ENCODE measurements at places on chromosomes 4 and X. TPM values are rescaled to one million over a fixed set of nuclear protein-coding genes. Genes with fewer than 3 reads are reported as not detected.

SLIT2 gene
- 0.07 TPM for total RNA-seq

TRIM61 gene
- total RNA-seq, result 3.7 TPM

IQCM gene
- total RNA-seq, result not detected

CENPVL3 gene
- not detected for total RNA-seq

WDFY3 gene
- 0.75 TPM for total RNA-seq

FAM184B gene
- not detected for total RNA-seq

SPATA18 gene
- total RNA-seq, result 0.07 TPM

GATB gene
- 20.2 TPM for total RNA-seq

SMIM43 gene
- not detected for total RNA-seq

DAPP1 gene
- 28.4 TPM for total RNA-seq

OPRPN gene
- total RNA-seq, result not detected

ADAM29 gene
- total RNA-seq, result not detected

CT45A8 gene
- total RNA-seq, result not detected

RAB39B gene
- 9.9 TPM for total RNA-seq

BGN gene
- total RNA-seq, result not detected

EIF2S3 gene
- total RNA-seq, result 207 TPM

NEIL3 gene
- 15.5 TPM for total RNA-seq

ADGRG4 gene
- total RNA-seq, result not detected

TNMD gene
- not detected for total RNA-seq

LRIT3 gene
- total RNA-seq, result 0.09 TPM

C4orf50 gene
- total RNA-seq, result 0.16 TPM

SAP30 gene
- total RNA-seq, result 33.8 TPM

TSPAN7 gene
- not detected for total RNA-seq

ASB9 gene
- total RNA-seq, result 0.33 TPM

RTL9 gene
- not detected for total RNA-seq

PNCK gene
- 0.36 TPM for total RNA-seq

TLL1 gene
- not detected for total RNA-seq

MTNR1A gene
- total RNA-seq, result not detected

MAGEA2B gene
- total RNA-seq, result not detected

HSFX3 gene
- not detected for total RNA-seq

CXCL1 gene
- total RNA-seq, result not detected

DLG3 gene
- 41.1 TPM for total RNA-seq

RPL39 gene
- 2,135 TPM for total RNA-seq

CFAP99 gene
- total RNA-seq, result not detected

GYPB gene
- not detected for total RNA-seq

TLR2 gene
- total RNA-seq, result 0.47 TPM
